ENCODE measurements at places on chromosomes 5 and 9.

- DNase-seq, result no peak
Measured at GRCh38 chr5:10595672-10596309, 31.9 kb downstream of the ANKRD33B start.

DNA sequence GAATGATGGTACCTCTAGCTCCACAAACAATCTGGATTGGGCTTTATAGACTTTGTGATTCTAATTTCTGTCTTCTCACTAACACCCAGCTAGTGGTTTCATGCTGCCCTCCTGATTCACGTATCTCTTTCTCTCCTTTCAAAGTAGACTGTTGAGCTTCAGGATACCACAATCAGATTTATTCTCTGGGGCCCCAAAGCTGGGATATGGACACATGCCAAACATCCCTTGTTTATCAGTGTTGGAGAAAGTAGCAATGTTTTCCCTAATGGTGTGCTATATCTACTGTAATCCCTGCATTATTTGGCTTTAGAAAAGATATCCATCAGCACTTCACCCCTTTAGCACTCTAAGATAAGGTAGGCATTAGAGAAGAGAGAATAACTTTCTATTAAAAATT lies 361.0 kb downstream of the FGF10 start:
- no peak for DNase-seq

- DNase-seq, result no peak
Measured at GRCh38 chr5:124664287-124664686, 82.2 kb downstream of the ZNF608 start.

- no peak for DNase-seq
Measured at GRCh38 chr5:78731884-78732283, 83.3 kb upstream of the LHFPL2 start.

DNA sequence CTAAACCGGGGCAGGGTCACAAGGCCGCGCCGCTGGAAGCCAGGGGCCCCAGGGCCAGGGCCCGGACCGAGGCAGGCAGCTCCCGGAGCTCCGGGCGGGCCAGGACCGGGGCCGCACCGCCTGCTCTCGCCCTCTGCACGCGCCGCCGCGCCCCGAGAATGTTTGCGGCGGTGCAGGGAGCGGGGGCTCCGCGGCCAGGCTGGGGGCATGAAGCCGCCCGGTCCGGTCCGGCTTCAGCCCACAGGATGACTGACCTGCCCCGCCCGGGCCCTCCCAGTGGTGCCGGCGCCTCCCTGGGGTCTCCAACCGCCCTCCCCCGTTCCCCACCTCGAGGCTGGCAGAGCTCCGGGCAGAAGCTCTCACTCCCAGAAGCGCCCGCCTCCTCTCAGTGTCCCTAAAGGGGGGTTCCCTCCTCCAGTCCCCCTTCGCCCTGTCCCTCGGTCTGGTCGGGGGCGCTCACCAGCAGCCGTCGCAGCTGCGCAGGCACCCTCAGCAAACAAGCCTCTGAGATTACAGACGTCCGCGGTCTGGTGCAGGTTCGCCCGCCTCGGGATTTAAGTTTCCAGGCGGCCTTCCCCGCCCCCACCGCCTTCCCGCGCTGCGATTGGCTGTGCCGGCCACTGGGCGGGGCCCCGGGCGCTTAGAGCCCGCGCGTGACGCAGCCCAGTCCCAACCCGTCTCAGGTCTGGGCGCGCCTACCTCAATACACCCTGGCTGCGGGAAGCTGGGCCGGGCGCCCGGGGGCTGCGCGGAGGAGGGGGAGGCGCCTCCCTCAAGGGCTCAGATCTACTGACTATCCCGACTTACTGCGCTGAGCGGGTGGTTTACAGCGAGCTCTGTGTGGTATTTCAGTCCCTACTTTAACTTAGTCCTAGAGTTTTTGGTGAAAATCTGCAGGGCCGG lies at the start of gene CTSV:
Gene CTSV, minus strand, starts transcription at position 532 of the 903 bp plus-strand sequence. CDS start 1,099 bp downstream, outside the sequence.
- peak; percentile 67 for DNase-seq

All from stimulated activated CD4-positive, alpha-beta T cell treated with anti-CD3 and anti-CD28 coated beads, Interleukin-1b, Interleukin-23, amount 100 ng/mL, for 1 hour (primary cell).